ENCODE measurements at places on chromosomes 4 and X.

- no peak for DNase-seq
Observed at GRCh38 chr4:55395218-55395528, 584 bp upstream of the TMEM165 start.

- no peak for DNase-seq
Observed at GRCh38 chr4:39664828-39665731, 26.4 kb upstream of the SMIM14 start.

DNA sequence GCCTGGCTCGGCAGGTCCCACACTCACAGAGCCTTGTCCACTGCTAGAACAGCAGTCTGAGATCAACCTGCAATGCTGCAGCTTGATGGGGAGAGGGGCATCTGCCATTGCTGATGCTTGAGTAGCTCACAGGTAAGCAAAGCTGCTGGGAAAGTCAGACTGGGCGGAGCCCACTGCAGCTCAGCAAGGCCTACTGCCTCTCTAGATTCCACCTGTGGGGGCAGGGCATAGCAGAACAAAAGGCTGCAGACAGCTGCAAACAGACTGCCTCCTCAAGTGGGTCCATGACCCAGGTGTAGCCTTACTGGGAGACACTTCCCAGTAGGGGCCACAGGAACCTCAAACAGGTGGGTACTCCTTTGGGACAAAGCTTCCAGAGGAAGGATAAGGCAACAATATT is 110.6 kb upstream of the ADAMTS3 start:
- no peak for DNase-seq

DNA sequence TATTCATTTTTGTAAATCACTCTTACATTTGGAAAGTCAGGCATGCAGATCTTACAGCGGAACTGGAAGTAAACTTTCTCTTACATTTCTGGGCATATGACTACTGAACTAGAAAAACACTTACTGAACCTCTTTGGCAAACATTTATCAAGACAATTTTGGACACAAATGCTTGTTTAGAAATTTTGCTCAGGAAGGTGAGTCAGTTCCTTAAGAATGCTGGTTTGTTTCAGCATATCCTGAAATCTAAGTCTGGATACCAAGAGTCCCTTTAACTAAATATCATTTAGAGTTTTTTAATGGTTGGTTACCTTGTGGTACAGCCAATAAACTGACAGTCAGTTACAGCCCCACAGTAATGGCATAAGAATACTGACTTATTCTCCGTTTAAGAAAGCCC is 15.0 kb downstream of the SHISA3 start:
- no peak for DNase-seq
